NCI-H1436 (cell line): ENCODE measurements at places on chromosomes 11 and 22.

DNA sequence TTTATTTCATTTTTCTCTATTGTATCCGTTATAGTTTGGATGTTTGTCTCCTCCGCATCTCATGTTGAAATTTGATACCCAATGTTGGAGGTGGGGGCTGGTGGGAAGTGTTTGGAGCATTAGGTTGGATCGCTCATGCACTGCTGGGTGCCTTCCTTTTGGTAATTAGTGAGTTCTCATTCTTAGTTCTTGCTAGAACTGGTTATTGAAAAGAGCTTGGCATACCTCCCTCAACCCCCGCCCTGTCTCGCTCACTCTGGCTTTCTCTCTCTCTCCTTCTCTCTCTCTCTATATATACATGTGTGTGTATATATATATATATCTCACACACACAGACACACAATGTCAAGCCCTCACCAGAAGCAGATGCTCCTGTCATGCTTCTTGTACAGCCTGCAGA lies 978.7 kb downstream of the DLG2 start:
- DNase-seq, result no peak

DNA sequence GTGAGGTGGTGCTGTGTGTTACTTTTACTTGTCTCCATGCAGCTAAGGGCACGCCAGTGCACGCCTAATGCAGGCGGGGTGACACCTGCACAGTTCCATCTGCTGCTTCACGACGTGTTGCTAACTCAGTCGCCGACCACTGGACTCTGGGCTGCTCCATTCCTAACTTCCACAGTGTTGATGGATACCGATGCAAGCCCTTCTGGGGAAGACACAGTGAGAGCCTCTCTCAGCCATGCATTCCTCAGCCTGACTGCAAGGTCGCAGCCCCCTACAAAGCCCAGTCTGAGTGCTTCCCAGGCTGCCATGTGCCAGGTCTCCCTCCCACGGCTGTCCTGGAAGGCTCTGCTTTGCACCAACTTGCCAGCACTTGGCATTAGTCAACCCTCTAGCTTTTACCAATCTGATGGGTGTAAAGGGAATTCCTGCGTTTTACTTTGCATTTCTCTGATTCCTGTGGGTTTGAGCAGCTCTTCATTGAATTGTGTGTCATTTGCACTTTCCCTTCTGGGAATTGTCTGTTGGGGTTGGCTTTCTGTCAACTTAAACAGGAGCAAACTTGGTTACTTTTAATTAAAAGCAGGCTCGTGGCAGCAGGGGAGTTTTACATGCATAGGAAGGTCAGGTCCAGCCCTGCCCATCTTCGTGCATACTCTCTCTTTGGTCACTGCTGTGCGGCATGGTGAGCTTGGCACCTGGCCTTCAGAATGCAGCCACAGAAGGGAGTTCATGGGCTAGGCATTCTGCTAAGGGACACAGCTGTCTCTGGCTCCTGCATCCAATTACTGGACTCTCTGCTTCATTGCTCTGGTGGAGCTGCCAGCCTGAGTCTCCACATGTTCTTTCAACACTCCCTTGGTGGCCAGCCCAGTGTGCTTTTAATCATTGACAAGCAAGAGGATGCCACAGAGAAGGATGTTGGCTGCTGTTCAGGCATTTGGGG lies 34.6 kb upstream of the SHANK2 start:
- DNase-seq, result no peak

DNA sequence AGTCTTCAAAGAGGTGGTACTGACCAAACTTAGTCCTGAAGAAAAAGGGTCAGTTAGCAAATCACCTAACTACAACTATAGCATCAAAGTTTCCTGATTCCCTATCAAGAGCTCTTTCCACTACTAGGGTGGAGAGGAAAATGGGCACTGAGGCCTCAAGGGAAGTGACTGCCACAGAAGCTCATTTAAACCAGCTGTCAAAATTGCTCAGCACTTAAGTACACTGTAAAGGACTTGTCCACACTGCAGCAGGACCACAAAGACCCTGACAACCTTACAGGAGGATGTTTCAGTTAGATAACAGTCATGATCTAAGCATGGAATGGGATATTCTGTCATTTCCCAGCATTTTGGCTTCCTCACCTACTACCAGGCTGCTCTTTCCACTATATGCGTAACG lies 33.0 kb downstream of the FAM168A start:
- DNase-seq, result no peak

DNA sequence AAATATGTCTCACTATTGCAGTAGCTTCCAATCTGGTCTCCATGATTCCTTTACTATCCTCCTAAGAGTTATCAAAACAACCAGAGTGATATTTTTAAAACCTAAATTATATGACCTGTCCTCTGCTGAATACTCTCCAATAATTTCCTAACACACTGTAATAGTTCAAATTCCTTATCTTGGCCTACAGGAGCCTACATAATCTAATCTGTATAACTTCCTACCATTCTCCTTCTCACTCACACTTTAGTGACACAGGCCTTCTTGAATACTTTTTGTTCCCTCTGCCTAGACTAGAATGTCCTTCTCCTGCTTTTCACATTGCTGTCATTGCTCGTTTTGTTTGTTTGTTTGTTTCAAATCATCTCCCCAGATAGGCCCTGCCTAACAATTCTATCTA lies 9.4 kb downstream of the FHIP1B start:
- DNase-seq, result no peak

- no peak for DNase-seq
Observed at GRCh38 chr11:95968585-95968984, 44.7 kb upstream of the MTMR2 start.
